Fibroblast of lung (primary cell): ENCODE measurements at places on chromosomes 12 and 14. TPM values are rescaled to one million over a fixed set of nuclear protein-coding genes. Genes with fewer than 3 reads are reported as not detected.

Gene LMNTD1
- total RNA-seq = not detected in 2 replicates

Gene NFATC4
- 33.1 and 59.9 TPM in 2 replicates for total RNA-seq

Gene LTBP2
- total RNA-seq = 243 and 514 TPM in 2 replicates

Gene SLC2A14
- total RNA-seq = under 0.01 and 0.17 TPM in 2 replicates

Gene BAZ2A
- total RNA-seq = 15.9 and 32.0 TPM in 2 replicates

Gene GDF3
- not detected in 2 replicates for total RNA-seq

Gene CAPZA3
- total RNA-seq = not detected in 2 replicates

Gene MYH7
- not detected in 2 replicates for total RNA-seq

Gene MANSC4
- 0.17 TPM in 1 of 2 replicates, not detected in the other for total RNA-seq

Gene DENND5B
- 3.6 and 5.3 TPM in 2 replicates for total RNA-seq

Gene KDM2B
- total RNA-seq = 13.1 and 21.6 TPM in 2 replicates

Gene SYCP3
- 0.17 and 0.26 TPM in 2 replicates for total RNA-seq

DNA sequence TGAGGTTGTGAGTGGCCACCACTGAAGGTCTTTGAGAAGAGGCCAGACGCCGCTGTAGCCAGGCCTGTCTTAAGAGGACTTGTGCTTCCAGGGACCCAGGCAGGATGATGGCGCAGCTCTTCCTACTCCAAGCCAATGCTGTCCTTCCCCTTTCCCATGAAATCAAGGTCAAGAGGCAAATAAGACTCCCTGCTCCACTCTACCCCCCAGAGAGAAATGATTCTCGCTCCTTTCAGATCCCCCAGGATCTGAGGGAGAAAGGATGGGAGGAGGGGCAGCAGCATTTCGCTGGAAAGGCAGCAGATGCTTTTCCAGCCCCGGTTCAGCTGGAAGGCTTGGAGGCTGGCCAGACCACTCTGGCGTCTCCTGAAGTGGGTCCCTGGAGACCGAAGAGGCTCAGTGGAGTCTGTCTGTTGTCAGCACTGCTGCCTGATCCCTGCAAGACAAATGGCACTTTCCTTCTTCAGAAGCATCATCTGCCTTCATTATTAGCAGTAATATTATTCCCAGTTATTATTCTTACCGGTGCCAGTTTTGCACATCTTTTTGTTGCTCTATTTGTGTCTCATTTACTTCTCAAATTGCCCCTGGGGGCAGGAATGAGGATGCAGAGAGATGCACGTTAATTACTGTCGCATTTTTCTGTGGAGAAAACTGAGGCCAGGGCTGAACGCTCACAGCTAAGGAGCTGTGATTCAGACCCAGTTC, 51.4 kb downstream of the C14orf132 start:
- DNase-seq = peak; percentile 80

DNA sequence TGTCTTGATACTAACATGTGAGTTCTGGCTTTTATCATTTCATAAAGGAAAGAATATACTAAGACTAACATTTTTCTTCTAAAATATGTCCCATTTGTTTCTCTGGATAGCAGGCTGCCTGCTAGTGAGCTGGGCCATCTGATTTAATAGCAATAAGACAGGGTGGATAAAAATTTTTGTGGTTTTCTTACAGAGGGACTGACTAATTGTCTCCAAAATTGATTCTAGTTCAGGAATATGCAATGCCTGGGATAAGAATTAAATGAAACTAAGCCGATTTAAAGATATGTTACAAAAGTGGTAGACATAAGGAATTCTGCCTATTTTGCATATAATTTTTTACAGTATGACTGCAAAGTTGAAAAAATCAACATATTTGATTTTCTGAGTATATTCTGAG, 252.9 kb upstream of the NAV3 start:
- DNase-seq = peak; percentile 71

GRCh38 chr12:3222979-3223378, 145.8 kb downstream of the TSPAN9 start:
- peak; percentile 41 for DNase-seq

- DNase-seq = peak; percentile 16
These were observed 17.1 kb downstream of the SLC11A2 start for GRCh38 chr12:51009056-51009440.

GRCh38 chr12:74285773-74286172, 251.9 kb upstream of the ATXN7L3B start:
- no peak for DNase-seq

- no peak for DNase-seq
These were observed 27.4 kb downstream of the MMP17 start for GRCh38 chr12:131855521-131856142.

DNA sequence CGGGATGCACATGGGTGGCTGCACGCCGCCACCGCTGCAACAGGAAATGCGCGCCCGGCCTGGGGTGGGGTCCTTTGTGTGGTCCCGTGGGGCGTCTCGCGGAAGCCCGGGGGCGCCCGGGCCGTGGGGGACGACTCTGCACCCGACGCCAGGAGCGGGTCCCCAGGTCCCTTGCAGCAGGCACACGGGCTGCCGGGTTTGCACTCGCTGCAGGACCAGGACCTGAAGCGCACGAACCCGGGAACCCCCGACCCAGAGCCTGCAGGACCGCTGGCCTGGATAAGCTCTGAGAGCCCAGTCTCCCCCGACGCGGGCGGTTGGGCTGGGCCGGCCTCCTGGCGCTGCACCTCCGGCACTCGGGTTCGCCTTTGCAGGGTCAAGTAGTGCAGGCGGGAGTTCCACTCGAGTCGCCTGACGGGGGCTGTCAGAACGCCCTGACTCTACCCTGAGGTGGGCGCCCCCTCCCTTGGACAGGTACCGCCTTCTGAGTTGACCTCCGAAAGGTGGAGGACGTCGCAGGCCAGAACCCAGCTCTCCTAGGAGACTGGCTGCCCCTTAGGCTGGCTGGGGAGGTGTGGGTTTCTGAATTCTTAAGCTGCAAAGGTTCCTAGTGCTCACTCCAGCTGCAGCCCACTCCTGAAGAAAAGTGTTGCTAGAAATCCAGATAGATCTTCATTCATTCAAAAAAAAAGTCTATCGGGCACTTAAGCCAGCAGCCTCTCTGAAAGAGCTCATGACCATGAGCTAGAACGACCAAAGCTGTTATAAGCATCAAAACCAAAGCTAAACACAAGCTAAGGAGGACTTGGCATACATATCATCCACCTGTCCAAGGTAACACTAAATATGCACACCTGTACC, 68.0 kb downstream of the RNF34 start:
- peak; percentile 22 for DNase-seq

- no peak for DNase-seq
These were observed 472.6 kb upstream of the ATP2B1 start for GRCh38 chr12:90181216-90181615.

- DNase-seq = no peak
These were observed 55.0 kb downstream of the OSBPL8 start for GRCh38 chr12:76504606-76505005.

DNA sequence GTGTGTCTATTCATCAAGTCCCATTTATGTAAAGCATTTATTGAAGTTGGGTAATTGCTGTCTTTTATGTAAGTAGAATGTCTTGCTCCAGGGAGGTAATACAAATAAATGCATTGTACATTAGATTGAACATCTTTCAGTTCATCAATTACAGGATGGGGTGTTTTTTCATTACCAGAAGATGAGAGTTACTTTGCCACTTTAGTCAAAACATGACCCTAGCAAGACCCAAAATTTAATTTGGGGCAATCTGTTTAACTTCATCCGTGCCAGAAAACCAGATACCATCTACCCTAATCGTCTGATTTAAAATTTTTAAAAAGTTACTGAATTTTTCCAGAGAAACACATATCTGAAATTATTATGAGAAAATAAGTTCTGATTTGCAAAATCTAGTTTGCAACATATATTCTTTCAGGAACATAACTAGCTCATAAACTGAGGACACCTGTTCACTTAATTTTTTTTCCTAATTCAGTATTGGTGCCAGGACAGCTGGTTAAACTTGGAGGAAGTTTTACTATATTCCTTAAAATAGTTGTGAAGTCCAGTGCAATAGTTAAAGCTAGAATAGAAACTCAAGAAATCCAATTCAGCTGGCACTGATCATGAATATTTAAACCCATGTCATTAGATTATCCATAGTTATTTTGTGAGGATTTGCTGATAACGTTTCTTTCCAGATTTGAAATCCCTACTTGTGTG, 114.5 kb downstream of the SRGAP1 start:
- DNase-seq = no peak

- no peak for DNase-seq
These were observed 25.5 kb downstream of the DIO3 start for GRCh38 chr14:101586531-101587430.

GRCh38 chr12:64627771-64628170, 17.5 kb downstream of the RASSF3 start:
- DNase-seq = peak; percentile 93

GRCh38 chr14:100860556-100861187, 34.8 kb downstream of the MEG3 start:
- DNase-seq = no peak

- peak; percentile 53 for DNase-seq
These were observed 4.6 kb downstream of the FAM177A1 start for GRCh38 chr14:35050652-35051051.

DNA sequence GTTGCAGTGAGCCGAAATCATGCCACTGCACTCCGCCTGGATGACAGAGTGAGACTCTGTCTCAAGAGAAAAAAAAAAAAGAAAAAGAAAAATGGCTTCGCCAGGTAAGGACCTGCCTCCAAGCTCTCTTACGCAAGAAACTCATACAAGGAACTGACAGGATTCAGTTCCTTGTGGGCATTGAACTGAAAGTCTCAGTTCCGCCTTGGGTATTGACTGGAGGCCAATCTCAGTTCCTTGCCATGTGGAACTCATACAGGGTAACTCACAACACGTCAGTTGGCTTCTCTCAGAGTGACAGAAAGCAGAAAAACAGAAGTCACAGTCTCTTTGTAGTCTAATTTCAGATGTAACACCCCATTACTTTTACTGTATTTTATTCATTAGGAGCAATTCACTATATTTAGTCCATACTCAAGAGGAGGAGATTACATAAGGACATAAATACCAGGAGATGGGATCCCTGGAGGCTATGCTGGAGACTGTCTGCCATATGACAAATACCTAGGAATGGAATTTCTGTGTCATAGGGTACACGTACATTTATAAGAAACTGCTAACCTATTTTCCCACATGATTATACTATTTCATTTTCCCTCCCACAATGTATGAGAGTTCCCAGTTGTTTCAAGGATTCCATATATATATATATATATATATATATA, 11.4 kb upstream of the NOPCHAP1 start:
- DNase-seq = peak; percentile 52

DNA sequence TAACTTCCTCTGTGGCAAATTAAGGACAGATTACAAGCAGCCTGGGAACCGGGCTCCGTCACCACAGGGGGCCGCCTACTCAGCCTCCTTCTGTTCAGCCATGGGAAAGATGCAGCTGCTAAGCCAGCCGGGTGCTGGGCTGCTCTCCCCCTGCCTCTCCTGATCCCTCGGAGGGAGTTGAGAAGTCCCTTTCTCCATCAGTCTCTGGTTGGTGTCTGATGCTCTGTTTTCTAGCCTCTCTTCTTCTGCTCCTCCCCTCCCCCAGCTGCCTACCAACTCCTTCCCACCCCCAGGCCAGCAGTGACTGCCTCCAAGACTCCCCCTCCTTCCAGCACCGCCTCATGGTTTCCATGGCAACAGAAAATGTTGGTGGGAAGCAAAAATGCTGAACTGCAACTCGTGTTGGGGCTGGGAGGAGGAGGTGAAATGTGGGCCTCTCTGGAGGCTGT, 486.7 kb downstream of the APAF1 start:
- no peak for DNase-seq

DNA sequence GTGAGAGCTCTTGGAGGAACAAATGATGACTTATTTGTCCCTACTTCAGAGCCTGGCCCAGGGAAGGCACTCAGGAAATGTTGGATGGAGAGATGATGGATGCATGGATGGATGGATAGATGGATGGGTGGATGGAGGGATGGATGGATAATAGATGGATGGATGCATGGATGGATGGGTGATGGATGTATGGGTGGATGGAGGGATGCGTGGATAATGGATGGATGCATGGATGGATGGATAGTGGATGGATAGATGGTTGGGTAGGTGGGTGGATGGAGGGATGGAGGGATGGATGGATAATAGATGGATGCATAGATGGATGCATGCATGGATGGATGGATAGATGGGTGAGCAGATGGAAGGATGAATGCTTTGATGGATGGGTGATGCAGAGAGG, 23.2 kb downstream of the GPR68 start:
- no peak for DNase-seq

DNA sequence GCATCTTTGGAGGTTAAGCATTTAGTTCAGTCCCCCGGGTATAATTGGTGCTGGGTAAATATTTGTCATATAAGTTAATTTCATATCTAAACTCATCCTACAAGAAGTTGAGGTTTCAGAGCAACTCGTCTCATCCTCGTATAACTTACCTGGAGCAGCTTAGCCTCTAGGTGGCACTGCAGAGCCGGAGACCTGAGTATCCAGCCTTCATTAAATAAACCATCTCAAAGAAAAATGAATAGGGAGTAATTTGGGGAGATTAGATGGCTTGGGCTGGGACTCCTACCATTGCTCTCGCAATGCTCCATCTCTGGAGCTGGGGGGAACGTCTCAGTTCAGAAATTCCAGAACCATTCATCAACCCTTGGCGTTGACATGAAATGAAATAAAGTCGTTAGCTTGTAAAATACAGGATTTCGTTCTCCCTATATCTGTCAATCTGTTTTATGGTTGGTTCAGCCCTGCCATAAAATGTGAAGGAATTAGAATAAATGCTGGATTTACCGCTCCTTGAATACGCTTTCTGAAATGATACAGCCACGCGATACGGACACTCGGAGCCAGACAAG, 122.9 kb upstream of the TMEM132D start:
- no peak for DNase-seq

DNA sequence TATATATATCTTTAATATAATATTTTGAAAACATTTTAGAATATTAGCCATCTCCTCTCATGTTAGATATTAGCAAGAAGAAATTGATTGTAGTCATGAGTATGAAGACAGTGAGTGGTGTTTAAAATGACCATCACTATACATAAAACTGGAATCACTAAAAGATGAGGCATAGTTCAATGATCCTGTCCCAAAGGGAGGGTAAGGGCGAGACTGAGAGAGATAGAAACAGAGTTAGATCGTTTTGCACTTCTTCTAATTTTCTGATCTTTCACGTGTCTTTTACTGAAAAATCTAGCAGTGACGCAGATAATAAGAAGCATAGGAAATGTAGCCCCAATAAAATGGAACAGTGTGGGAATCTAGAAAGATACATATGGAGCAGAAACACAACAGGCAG, 627.4 kb downstream of the SLC16A7 start:
- no peak for DNase-seq

GRCh38 chr14:32762886-32763285, 175.8 kb upstream of the NPAS3 start:
- DNase-seq = peak; percentile 50

- DNase-seq = no peak
These were observed 20.5 kb downstream of the AKT1 start for GRCh38 chr14:104775073-104775489.

DNA sequence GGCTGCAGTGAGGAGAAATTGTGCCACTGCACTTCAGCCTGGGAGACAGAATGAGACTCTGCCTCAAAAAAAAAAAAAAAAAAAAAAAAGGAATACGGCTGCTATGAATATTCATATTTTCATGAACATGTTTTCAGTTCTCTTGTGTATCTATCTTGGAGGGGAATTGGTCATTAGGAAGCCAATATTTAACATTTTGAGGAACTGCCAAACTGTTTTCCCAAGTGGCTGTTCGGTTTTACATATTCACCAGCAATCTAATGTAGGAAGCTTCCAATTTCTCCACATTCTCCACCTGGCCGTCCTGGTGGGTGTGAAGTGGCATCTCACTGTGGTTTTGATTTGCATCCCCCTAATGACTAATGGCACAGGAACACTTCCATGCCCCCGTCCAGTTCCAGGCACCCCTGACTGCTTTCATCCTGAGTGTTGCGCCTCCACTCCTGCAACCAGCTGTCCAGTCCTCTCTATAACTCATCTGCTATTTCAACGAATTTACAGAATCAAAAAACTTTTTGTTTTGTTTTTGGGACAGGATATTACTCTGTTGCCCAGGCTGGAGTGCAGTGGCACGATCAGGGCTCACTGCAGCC, 5.7 kb downstream of the STXBP6 start:
- DNase-seq = peak; percentile 12
